Iris pigment epithelial cell (primary cell): ENCODE measurements at places on chromosomes 2 and 18.

- no peak for DNase-seq
Observed at GRCh38 chr2:1205853-1206252, 207.4 kb upstream of the TPO start.

GRCh38 chr18:75812761-75813160, 385.3 kb upstream of the SMIM21 start:
- DNase-seq, result no peak

- no peak for DNase-seq
Observed at GRCh38 chr2:239386872-239387445, 13.9 kb downstream of the HDAC4 start.

GRCh38 chr18:10249270-10249669, 205.2 kb upstream of the APCDD1 start:
- no peak for DNase-seq

DNA sequence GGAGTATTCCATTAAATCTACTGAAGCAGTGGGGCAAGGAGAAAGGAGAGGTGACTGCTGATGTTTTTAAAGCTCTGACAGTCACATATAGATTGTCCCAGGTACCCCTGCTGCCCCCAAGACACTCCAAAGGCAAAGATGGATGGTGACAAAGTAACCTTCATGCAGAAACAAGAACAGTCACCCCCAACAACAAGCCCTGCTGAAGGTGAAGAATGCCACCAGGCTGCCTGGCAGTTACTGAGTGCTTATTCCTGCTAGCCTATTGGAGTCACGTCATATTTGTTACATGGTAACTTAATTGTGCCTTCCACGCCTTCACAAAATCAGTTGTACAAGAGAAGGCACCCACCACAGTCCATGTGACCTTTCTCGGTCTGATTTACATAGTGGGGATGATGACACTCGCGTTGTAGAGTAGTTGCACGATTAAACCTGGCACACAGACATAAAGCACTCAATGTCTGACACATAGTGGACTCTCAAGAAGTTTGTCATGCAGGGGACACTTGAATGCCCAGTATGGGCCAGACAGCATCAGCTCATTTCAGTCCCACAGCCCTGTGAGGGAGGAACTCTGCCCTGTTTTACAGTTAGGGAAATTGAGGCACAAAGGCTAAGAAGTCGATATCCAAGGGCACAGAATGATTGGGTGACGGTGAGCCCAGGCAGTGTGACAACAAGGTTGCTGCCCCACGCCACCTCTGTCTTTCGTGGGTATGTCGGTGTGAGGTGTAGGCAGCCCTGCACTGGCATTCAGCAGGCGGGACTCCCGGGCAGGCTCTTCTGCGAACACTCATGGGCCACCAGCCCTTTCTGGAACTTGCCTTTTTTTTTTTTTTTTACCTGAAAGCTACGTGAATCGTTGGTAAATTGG, 62.7 kb downstream of the ZCCHC2 start:
- DNase-seq, result no peak
